Fibroblast of gingiva (primary cell): ENCODE measurements at places on chromosomes 7 and 10.

- no peak for DNase-seq
Observed at GRCh38 chr10:29243750-29244149, 45.1 kb upstream of the LYZL1 start.

DNA sequence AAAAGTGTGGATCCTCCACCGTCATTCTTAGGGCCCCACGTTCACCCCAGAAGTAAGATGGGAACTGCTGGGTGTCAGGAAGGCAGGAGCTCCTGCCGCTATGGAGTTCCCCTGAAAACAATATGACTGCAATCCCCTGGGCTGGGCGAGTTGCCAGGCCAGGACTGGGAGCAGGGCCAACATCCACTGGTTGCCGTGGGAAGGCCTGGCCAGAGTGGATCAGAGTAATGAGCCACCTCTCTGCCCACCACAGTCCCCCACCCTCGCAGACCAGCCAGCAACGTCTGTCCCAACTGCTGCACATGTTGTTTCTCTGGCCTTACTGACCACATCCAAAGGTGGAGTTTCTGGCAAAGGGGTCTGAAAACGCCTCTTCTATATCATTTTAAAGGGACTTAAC lies 86.6 kb downstream of the STRA8 start:
- DNase-seq = peak; percentile 24

DNA sequence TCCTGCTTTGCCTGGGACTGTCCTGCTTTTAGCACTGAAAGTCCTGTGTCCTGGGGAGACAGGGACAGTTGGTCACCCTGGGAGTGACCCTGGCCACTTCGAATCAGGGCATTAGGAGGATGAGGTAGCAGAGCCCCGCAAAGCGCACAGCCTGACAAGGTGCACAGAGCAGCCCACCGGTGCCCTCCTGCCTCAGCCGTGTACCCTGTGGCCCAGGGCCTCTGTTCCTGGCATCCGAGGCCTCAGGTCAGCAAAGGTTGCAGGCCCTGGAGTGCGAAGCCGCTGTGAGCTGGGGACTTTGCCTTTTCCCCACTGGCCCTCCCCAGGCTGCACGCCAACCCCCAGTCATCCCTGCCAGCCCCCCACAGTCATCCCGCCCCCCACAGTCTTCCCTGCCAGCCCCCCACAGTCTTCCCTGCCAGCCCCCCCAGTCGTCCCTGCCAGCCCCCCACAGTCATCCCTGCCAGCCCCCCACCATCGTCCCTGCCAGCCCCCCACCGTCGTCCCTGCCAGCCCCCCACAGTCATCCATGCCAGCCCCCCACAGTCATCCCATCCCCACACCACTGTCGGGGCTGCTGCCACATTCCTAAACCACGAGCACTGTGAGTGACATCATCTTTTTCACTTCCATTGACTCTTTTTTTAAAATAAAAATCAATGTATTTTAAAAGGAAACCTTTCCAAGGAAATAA lies 91.8 kb downstream of the RGS10 start:
- DNase-seq = no peak

- no peak for DNase-seq
Observed at GRCh38 chr10:76624470-76624869, 1013.1 kb downstream of the KCNMA1 start.

DNA sequence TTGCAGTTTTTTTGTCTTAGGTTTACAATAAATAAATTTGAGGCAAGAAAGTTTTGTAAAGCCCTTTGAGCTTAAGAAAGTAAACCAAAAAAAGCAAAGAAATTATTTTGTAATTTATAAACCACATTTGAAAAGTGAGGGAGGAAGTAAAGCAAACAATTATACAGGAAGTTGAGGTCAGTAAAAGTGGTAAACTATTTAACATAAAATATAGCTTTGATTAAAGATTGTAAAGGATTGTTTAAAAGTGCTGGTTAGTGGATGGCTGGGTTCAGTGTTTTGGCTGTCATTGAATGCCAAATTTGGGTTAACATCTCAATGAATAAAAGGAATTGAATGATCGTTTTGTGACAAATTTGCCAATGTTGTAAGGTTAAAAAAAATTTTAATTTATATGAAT lies 9.9 kb downstream of the SOSTDC1 start:
- DNase-seq = no peak

- peak; percentile 84 for DNase-seq
Observed at GRCh38 chr10:61993711-61994401, 92.4 kb downstream of the ARID5B start.

GRCh38 chr7:106562711-106563366 lies 98.1 kb downstream of the CCDC71L start:
- DNase-seq = no peak

- no peak for DNase-seq
Observed at GRCh38 chr7:150481186-150481920, 30.9 kb downstream of the GIMAP8 start.

- no peak for DNase-seq
Observed at GRCh38 chr7:50304911-50305582, 531 bp downstream of the IKZF1 start.

- peak; percentile 26 for DNase-seq
Observed at GRCh38 chr10:36675458-36675880, 449.9 kb upstream of the ANKRD30A start.

DNA sequence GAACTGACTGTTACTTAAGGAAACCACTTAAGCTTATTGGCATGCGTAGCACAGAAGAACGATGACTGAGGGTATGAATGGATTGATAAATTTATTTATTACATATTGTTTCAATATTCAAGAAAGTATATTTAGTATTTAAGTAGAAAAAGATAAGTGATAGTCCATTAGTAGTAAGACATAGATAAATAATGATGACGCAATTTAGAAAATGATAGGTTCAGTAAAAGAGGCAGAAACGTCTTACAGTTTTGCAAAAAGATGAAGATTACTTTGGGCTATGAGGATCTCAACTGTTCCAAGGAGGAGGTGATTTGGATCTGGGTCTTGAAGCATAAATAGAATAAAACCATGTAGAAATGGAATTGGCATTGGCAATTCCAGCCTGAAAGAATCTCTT lies 36.6 kb upstream of the RSU1 start:
- DNase-seq = no peak

DNA sequence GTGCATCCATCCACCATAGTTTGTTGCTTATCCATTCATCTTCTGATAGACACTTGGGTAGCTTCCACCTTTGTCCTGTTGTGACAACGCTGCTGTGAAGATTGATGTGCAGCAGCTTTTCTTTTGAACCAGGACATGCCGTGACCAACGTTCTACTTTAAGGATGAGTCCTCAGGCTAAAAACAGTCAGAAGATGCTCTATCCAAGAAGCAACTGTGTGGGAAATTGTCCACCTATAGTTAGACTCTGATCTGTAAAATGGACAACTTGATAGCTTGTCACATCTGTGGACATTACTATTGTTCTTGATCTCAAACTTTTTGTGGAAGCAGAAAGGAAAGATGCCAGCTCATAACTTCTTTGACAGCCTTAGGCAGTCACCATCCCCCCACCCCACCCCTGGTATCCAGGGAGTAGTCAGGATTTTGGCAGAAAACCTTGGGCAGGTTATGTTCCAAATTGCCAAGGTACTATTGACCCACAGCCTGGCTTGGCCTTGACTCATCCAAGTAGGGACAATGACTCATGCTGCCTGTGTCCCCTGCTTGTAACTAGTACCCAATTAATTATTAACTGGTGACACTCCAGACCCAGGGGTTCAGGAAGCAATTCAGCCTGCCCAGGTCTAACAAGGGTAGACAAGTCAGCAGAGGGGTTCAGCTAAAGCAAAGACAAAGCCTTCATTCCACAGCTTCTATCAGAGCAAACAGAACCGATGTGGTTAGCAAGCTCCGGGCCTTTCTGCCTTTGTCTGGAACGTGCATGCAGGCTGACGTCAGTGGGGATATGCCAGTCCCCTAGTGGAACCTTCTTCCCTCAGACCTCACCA lies 99.6 kb upstream of the ANLN start:
- DNase-seq = no peak

DNA sequence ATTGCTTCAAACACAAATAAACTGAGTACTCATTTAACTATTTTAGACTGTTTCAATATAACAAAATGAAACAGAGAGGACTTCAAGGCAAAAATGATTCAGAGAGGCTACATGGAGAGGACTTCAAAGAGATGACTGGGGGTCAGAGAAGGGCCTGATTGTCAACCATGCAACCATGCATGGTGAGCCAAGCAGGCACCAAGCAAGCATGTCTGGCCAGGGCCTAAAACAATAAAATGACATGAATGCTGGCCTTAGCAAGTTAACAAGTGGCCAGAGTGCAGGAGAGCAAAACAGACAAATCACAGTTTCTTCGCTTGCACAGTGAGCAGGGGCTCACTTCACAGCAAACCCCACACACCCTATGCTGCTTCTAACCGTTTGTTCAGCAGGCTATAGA lies 356.5 kb upstream of the MTPN start:
- DNase-seq = no peak

- no peak for DNase-seq
Observed at GRCh38 chr7:105021967-105022366, 8.0 kb downstream of the KMT2E start.
